SJSA1 (cell line): ENCODE measurements at places on chromosomes 7 and 10.

- DNase-seq = no peak
- H3K4me3 ChIP-seq = no peak overlapping the region
- H3K4me1 ChIP-seq = no peaks in the 10 kb centered on the region
- H3K27me3 ChIP-seq = no peaks in the 10 kb centered on the region
Observed at GRCh38 chr10:89160339-89160738, 46.8 kb downstream of the CH25H start.

- no peak overlapping the region for H3K4me3 ChIP-seq
- peaks cover 3% of the 10 kb centered on the region; the same call in 1 of the 2 replicates for H3K4me1 ChIP-seq
- no peaks in the 10 kb centered on the region for H3K36me3 ChIP-seq
- DNase-seq = no peak
- H3K27me3 ChIP-seq = no peaks in the 10 kb centered on the region
Observed at GRCh38 chr7:118218413-118219156, 5.9 kb upstream of the ANKRD7 start.

GRCh38 chr10:113169853-113170460, 219.9 kb downstream of the TCF7L2 start:
- H3K27me3 ChIP-seq = no peaks in the 10 kb centered on the region
- DNase-seq = no peak
- H3K36me3 ChIP-seq = peaks cover 8% of the 10 kb centered on the region; the same call in 1 of the 2 replicates
- no peak overlapping the region for H3K27ac ChIP-seq
- H3K4me3 ChIP-seq = no peak overlapping the region

DNA sequence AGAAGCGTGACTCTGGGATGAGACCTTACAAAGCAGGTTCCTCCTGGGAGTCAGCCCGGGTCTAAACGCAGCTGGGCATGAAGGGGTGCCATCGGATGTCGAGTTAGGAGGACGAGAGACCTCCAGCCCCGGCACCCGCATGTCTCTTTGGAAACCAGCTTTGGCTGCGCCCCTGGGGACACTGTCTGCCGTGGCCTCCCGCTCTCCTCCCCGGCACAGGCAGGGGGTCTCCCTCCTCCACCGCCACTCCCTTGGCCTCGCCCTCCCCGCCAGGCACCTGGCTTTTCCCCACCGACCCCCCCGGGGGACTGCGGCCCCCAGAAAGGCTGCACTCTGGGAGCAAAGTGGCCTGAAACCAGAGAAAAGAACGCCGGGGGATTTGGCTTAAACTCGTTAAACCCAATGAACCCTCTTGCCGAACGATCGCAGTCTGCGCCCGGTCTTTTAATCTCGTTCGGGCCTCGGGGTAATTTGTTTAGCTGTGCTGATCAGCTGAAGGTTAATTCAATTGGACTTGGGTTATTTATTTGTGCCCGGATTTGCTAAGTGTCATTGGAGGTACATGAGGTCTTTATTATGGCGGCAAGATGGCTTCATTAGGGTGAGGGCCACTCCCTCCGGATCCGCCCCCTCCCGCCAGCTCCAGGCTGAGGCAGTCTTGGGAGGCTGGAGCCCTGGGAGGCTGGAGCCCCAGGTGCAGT, 16.4 kb upstream of the PSMG3 start:
- no peak overlapping the region for H3K27ac ChIP-seq
- no peaks in the 10 kb centered on the region for H3K4me1 ChIP-seq
- no peak for DNase-seq
- H3K4me3 ChIP-seq = no peak overlapping the region
- peaks cover 45% of the 10 kb centered on the region for H3K27me3 ChIP-seq
- H3K36me3 ChIP-seq = no peaks in the 10 kb centered on the region

DNA sequence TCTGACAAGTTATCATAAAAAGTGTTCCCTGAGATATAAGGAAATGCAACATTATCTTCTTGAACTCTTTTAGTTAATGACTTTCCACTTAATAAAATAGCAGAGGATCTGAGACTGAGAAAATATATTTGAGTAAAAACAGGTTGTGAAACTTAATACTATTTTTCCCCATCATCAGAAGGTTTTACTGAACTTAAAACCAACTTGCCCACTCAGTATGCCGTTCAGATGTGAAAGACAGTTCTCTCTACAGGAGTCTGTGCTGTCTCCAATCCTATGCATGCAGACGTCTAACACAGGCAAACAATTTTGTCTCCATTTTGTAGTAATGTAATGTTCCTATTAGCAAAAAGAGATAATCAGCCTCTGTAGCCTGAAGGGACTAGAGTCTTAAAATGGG, 38.2 kb upstream of the CYP2C18 start:
- H3K4me1 ChIP-seq = peaks cover 4% of the 10 kb centered on the region; the same call in 1 of the 2 replicates
- H3K36me3 ChIP-seq = no peaks in the 10 kb centered on the region
- no peaks in the 10 kb centered on the region; the same call in 1 of the 2 replicates for H3K27me3 ChIP-seq
- H3K4me3 ChIP-seq = no peak overlapping the region

- H3K4me3 ChIP-seq = no peak overlapping the region
- no peak overlapping the region for H3K27ac ChIP-seq
- peaks cover 100% of the 10 kb centered on the region for H3K36me3 ChIP-seq
Observed at GRCh38 chr10:3149918-3150317, 22.7 kb downstream of the PITRM1 start.

GRCh38 chr10:100970076-100970913, 991 bp downstream of the SEMA4G start:
- peaks cover 15% of the 10 kb centered on the region for H3K36me3 ChIP-seq
- H3K4me1 ChIP-seq = peaks cover 20% of the 10 kb centered on the region
- DNase-seq = no peak
- no peaks in the 10 kb centered on the region for H3K27me3 ChIP-seq
- H3K4me3 ChIP-seq = no peak overlapping the region
- H3K27ac ChIP-seq = no peak overlapping the region

- H3K4me3 ChIP-seq = no peak overlapping the region
- peaks cover 20% of the 10 kb centered on the region for H3K4me1 ChIP-seq
- peak; percentile 22 for DNase-seq
- no peaks in the 10 kb centered on the region for H3K27me3 ChIP-seq
- no peak overlapping the region for H3K27ac ChIP-seq
Observed at GRCh38 chr10:3496138-3496537, 288.9 kb downstream of the KLF6 start.

- H3K36me3 ChIP-seq = no peaks in the 10 kb centered on the region
- no peaks in the 10 kb centered on the region for H3K4me1 ChIP-seq
- no peak for DNase-seq
- no peaks in the 10 kb centered on the region for H3K27me3 ChIP-seq
Observed at GRCh38 chr7:157829491-157829890, 492.7 kb downstream of the DNAJB6 start.

- no peak for DNase-seq
- H3K36me3 ChIP-seq = no peaks in the 10 kb centered on the region
- peaks cover 12% of the 10 kb centered on the region for H3K27me3 ChIP-seq
- no peak within 1 kb of the TSS for H3K27ac ChIP-seq
- no peak within 1 kb of the TSS for H3K4me3 ChIP-seq
Observed at GRCh38 chr10:79560160-79560709, at the start of gene SFTPA2. Gene SFTPA2, minus strand, starts transcription at chr10:79560407. Its CDS starts 924 bp downstream, at chr10:79559483.

GRCh38 chr7:118259115-118259514, 34.6 kb downstream of the ANKRD7 start:
- H3K27ac ChIP-seq = no peak overlapping the region
- H3K4me1 ChIP-seq = no peaks in the 10 kb centered on the region
- H3K27me3 ChIP-seq = no peaks in the 10 kb centered on the region
- no peaks in the 10 kb centered on the region for H3K36me3 ChIP-seq
- no peak for DNase-seq
- no peak overlapping the region for H3K4me3 ChIP-seq

DNA sequence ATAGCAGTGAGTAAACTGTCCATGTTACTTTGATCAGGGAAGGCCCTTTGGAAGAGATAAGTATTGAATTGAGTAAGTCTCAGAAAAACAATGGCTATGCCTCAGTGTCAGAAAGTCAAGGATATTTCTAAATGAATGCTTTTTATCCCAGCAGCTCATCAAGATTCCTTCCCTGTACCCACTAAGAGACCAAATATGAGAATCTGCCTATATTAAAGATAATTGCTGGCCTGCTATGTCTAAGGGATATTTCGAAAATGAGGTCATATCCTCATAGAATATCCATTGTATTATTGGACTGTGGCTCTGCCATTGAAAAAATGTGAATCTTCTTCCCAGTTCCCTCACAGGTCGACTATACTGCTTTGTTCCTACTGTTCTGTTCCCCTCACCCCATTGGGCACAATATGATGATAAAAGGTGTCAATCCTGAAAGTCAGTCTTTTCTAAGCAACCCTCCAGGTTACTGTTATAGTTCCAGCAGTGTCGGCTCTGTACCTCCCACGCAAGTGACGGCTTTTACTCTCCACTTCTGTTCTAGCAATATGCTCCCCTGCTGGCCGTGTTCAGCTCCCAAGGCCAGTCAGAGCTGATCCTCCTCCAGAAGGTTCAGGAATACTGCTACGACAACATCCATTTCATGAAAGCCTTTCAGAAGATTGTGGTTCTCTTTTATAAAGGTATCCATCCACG, 51.7 kb downstream of the BZW2 start:
- H3K27me3 ChIP-seq = no peaks in the 10 kb centered on the region
- peaks cover 57% of the 10 kb centered on the region for H3K36me3 ChIP-seq
- no peak for DNase-seq
- peaks cover 13% of the 10 kb centered on the region for H3K4me1 ChIP-seq
- H3K27ac ChIP-seq = peak overlapping the region; percentile 43
- no peak overlapping the region for H3K4me3 ChIP-seq

GRCh38 chr10:104429846-104430245, 76.2 kb downstream of the CFAP58 start:
- no peaks in the 10 kb centered on the region for H3K4me1 ChIP-seq
- no peak overlapping the region for H3K27ac ChIP-seq
- H3K36me3 ChIP-seq = no peaks in the 10 kb centered on the region
- DNase-seq = no peak

DNA sequence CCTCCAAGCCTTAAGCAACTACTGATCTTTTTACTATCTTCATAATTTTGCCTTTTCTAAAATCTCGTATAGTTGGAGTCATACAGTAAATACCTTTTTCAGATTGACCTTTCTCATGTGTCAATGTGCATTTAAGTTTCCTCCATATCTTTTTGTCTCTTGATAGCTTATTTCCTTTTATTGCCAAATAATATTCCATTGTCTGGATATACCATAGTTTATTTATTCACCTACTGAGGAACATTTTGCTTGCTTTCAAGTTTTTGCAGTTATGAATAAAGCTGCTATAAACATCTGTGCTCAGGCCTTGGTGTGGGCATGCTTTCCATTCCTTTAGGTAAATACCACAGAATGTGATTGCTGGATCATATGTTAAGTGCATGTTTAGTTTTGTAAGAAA, 161.2 kb upstream of the GNAI1 start:
- no peak overlapping the region for H3K4me3 ChIP-seq
- H3K4me1 ChIP-seq = no peaks in the 10 kb centered on the region
- no peaks in the 10 kb centered on the region for H3K36me3 ChIP-seq
- no peaks in the 10 kb centered on the region for H3K27me3 ChIP-seq

GRCh38 chr7:75920431-75921161, 5.6 kb downstream of the POR start:
- no peak overlapping the region for H3K4me3 ChIP-seq
- H3K4me1 ChIP-seq = peaks cover 9% of the 10 kb centered on the region
- no peaks in the 10 kb centered on the region for H3K27me3 ChIP-seq
- H3K27ac ChIP-seq = no peak overlapping the region
- DNase-seq = no peak
- peaks cover 22% of the 10 kb centered on the region for H3K36me3 ChIP-seq

DNA sequence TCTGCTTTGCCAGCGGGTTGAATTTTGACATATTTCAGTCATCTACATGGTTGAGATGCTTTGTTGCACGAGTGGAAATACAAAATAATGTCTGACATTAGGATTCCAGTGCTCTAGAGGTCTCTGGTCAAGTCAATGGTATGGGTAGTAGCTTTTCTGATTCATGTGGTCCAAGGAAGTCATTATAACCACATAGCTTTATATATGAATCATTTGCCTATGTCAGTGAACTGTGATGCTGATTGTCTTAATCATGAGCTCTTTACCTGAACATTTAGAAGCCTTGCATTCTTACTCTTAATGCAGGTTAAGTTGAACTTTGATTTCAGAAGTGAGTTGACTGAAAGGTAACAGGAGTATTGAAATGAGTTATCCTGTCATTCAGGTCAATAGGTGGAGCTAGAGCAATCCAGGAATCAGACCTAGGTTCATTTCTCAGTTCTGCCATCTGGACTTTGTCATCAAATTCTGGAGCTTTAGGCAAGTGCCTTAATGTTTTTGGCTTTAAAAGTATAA, 3.3 kb downstream of the MAPK8 start:
- no peak for DNase-seq
- peaks cover 16% of the 10 kb centered on the region for H3K36me3 ChIP-seq
- H3K4me3 ChIP-seq = no peak overlapping the region
- no peaks in the 10 kb centered on the region for H3K27me3 ChIP-seq

DNA sequence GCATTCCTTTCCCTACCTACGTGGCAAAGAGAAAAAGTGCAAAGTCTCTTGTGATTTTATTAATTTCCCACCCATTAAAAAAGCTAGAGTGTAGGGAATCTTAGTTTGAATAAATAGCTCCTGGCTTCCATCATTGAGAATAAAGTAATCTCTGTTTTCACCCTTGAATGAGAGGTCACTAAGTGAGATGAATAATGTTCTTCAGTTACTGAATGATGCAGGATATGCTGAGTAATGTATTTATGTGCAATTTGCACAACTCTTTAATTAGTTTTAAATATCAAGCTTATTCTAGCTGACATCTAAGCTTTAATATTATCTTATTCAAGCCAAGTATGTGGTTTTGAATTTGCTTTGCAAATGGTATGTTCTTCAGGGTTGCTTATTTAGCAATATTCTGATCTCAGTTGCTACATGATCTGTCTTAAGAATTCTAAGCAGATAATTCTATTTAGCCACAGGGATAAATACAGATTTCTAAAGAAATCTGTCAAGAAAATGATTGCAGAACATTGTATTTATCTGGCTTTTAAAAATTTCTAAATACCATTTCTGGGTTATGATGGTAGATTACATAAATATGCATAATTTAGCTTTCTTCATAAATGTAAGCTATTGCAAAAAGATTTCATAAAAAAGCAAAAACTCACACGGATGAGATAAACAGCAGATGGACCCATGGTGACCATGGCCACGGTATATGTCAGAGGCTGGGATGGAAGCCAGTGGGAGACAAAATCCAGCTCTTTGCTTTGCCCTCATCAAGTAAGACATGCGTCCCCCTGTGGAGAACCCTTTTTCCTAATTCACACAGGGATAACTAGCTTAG, 141.0 kb downstream of the MACC1 start:
- no peaks in the 10 kb centered on the region for H3K4me1 ChIP-seq
- H3K27me3 ChIP-seq = no peaks in the 10 kb centered on the region

DNA sequence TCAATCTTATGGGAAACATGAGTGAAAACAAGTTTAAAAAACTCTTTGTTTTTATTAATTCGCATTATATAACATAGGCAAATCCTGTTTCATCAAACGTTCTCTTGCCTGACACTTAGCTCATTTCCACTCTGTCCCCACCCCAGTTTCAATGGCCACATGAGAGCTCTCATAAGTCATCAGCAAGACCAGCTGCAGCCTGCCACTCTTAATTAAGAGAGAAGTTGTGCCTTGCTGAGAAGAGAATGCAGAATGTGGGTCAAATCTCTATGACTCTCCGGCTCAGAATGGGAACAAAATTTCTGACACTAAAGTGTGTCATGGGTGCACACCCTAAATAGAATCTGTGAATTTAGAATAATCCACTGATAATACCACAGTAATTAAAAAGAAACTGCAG, 39.6 kb downstream of the ASAH2 start:
- no peaks in the 10 kb centered on the region for H3K36me3 ChIP-seq
- no peak for DNase-seq
- no peak overlapping the region for H3K4me3 ChIP-seq

GRCh38 chr10:60351191-60351853, 38.4 kb downstream of the ANK3 start:
- no peak overlapping the region for H3K4me3 ChIP-seq
- H3K4me1 ChIP-seq = peaks cover 7% of the 10 kb centered on the region
- no peaks in the 10 kb centered on the region for H3K27me3 ChIP-seq
- no peak for DNase-seq
- no peaks in the 10 kb centered on the region for H3K36me3 ChIP-seq

- H3K27me3 ChIP-seq = no peaks in the 10 kb centered on the region
- 0 out of 2 replicates have a peak overlapping the region, but pooled peaks have one; percentile 4 for H3K27ac ChIP-seq
- no peaks in the 10 kb centered on the region for H3K36me3 ChIP-seq
- H3K4me3 ChIP-seq = no peak overlapping the region
- peaks cover 5% of the 10 kb centered on the region; the same call in 1 of the 2 replicates for H3K4me1 ChIP-seq
Observed at GRCh38 chr7:44307301-44307900, 18.0 kb downstream of the CAMK2B start.
